Mesothelial cell of epicardium (in vitro differentiated cells): ENCODE measurements at places on chromosomes 6 and 20.

DNA sequence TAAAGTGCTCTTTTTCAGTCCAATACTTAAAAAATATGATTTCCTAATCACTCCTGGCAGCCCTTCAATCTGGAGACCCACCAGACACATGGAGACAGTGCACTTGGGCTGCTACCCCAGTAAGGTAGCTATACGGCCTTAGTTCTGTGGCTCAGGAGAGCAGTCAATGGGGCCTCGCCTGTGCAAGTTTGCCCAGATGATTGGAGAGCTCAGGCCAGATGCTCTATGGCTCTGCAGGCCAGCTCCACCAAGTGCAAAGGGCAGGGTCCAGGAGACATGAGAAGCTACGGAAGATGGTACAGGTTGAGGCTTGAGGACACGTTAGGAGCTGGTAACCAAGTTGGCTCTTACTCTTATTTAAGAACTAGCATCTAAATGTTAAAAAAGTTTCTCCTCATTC is 30.7 kb downstream of the STK38 start:
- DNase-seq, result no peak

DNA sequence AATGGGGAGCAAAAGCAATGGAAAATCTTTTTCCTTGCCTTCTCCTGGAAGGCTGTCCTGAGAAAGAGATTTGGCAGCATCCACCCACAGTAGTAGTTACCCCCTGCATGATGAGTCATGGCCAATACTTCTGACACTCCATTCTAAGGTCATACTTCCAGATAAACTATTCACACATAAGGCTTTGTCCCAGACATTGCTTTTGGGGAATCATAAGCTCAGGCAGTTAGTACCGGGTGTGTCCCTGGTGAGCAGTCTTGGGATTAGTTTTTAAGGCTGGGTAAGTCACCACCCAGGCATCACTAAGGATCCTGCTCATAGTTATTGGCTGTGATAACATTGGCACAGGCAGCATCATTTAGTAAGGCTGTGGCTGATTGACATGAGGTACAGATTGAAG is 160.6 kb upstream of the GGTLC1 start:
- no peak for DNase-seq

- DNase-seq, result no peak
Measured at GRCh38 chr6:23176471-23176870, 607.1 kb downstream of the HDGFL1 start.

GRCh38 chr6:44432726-44433125 is 45.2 kb downstream of the CDC5L start:
- no peak for DNase-seq

DNA sequence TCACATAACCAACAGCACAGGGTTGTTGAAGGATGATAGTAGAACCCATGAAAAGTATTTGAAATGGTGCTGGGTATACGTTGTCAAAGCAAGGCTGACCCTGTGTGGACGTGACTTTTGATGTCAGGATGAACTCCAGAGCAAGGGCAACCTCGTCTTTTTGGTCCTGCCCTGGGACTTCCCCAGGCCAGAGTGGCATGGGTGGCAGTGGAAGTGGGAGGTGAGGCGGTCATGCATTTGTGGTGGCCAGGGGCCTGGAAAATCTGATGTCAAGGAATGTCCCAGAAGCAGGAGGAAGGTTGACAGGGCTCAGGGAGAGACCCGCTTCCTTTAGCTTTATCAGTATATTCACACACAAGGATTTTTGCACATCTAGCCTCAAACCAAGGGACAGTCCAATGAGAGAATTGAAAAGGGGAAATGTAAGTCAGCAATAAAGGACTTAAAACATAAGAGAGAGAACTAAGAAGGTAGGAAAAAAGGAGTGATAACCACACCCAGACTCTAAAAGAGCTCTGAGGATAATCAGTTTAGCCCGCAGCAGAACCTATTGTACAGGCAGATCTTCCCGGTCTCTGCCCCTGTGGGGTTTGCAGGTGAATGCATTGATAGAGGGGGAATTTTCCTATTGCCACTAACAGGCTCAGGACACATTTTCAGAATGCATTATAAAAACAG is 98.8 kb upstream of the HDGFL1 start:
- DNase-seq, result no peak

DNA sequence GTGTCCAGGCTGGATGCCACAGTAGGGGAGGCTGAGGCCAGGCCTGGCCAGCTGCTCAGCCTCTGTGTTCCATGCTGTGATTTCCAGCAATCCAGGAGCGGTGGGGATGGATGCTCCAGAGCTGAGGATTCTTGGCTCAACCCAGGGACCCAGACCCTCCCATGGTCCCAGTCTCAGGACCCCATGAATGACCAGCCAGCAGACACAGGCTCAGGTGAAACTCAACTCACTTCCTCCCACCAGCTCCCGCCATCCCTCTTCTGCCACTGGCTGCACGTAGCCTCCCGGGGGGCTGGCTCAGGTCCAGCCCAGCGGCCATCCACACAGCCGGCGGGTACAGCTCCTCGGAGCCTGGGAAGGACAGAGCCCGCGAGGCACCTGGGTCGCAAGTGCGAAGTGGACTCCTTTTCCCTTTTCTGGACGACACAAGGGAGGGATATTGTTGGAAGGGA is 54.5 kb upstream of the DACT2 start:
- DNase-seq, result no peak

- DNase-seq, result no peak
Measured at GRCh38 chr20:9916761-9917160, 77.9 kb upstream of the PAK5 start.

- no peak for DNase-seq
Measured at GRCh38 chr6:21202521-21202920, 391.0 kb upstream of the SOX4 start.

DNA sequence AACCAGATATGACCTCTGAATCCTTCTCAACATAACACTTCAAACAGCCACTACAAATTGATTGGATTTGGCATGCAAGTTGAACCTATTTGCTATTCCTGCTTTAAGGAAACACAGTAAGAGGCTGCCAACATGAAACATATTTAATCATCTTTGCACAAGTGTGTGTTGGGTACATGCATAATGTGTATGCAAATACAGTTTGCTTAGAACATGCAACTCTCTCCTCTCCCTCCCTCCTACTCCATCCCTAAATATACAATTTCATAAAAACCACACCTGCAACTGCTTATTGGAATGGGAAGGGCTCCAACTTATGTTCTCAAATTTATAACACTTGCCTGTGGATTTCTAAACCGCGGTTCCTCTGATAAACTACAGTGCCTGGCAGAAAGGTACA is 71.5 kb downstream of the CD83 start:
- no peak for DNase-seq

GRCh38 chr6:2756687-2757224 is 6.0 kb upstream of the MYLK4 start:
- no peak for DNase-seq

- no peak for DNase-seq
Measured at GRCh38 chr6:14542670-14543366, 425.2 kb downstream of the CD83 start.

GRCh38 chr6:37693546-37694250 is 4.0 kb downstream of the MDGA1 start:
- no peak for DNase-seq

DNA sequence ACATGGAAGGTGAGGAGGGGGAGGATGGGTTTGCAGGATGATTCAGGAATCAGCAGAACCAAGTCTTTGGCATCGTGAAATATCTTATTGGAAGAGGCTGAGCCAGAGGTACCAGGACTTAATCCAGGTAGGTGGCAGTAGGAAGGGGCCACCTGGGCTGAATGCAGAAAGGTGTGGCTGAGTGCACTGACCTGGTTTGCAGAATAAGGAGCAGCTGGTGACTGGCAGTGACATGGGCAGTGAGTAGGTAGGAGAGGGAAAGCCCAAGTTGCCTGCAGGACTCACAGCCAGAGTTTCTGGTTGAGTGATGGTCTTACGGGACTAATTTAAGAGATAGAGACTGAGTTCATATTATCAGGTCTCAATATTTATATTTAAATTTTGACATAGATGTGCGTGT is 1.1 kb upstream of the PBOV1 start:
- no peak for DNase-seq

GRCh38 chr6:73585566-73586415 is 65.0 kb upstream of the EEF1A1 start:
- no peak for DNase-seq

DNA sequence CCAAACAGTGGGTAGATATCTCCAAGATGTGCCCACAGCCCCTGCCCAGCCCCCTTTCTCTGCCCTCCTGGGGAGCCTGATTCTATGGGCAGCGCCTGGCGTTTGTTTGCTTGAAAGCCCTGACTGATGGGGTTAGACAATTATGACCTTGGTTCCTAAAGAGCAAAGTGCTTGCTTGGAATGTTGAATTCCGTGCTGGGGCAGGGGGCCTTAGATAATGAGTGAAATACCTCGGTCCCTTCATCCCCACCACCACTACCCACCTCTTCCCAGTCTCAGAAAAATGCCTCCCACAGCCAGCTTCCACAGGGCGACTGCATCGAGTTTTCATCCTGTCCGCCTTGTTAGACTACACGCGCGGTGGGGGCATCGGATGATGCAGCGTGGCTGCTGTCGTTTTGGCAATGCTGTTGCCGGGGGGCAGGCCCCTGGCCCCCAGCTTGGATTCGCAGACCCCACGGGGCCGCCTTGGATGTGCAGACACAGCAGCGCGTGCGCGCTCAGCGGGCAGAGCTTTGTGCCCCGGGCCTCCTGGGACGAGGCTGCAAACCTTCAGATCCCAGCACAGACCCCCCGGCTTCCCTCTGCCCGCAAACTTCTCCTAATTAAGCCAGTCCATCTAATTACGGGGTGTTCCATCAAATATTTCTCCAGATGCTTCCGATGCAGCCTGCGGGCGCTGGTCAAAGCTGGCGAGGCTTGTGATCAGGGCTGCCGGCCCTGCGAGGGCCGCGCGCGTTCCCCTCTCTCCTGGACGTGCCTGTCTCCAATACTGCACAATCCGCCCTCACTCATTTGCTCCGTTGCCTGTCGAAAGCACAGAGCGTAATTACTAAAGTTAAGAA is 86.1 kb downstream of the LINC00237 start:
- DNase-seq, result no peak

DNA sequence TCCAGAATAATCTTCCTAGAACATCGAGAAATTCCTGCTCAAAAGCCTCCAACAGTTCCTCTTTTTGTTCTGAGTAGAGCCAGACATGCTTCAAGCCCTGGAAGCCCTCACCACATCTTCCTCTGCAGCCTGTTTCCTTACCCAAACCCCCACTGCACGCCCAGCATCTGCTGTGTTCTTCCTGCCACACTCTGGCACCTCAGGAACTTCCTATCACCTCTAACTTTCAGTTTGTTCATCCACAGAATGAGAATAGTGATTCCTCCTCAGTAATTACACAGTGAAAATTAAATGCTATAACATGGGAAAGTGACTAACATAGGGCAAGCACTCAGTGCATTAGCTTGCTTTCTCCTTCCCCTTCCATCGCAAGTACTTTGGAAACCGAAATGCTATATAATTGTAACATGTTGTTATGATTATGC is 26.3 kb downstream of the C6orf89 start:
- DNase-seq, result no peak

DNA sequence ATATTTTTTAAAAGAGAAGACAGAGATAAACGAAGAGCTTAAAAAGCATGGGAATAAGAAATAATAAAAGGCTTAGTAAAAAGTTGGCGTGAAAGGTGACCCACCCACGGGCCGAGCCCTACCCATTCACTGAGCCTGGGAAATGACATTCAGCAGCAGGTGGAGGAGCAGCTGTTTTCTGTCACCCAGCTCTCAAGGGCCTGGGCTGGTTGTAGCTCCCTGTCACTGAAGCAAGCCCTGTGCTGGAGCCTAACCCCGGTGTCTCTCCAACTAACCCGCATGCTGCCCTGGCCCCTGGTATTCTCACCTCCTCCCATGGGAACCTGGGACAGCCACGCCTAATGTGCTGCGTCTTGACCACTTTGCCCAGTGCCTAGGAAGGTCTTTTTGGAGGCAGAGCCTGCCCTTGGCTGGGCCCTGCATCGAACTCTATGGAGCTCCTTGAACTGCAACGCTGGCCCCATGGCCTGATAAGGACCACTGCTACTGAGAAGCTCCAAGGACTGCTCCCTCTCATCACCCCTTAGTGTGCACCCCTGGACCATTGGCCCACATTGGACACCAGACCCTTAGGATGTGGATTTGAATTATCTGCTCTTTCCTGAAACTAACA is 68.8 kb upstream of the IYD start:
- no peak for DNase-seq

DNA sequence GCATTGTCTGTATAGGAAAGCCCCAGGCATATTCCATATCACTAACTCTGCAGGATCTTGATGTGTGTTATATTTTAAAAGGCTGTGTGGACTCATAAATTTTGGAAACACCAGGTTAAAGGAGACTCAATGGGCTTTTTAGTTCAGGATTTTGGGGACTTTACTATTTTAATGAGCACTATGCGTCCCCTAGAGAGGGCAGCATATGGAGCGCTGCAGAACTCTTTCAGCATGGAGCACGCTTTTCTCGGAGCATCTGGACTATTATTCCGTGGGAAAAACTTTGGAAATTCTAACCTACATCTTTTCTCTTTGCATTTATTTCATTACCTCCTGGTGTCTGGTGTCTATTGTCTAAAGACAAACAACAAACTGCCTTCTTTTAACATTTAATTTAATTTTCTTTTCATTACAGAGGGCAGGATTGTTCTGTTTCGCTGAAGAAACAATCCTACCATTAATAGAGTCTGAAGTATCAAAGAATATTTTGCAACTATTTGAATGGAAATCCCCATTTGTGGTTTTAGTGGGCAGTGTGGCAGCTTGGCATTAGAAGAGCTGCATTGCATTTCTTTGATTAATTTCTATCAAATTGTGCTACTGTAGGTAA is 399.9 kb upstream of the HSF2 start:
- DNase-seq, result no peak

DNA sequence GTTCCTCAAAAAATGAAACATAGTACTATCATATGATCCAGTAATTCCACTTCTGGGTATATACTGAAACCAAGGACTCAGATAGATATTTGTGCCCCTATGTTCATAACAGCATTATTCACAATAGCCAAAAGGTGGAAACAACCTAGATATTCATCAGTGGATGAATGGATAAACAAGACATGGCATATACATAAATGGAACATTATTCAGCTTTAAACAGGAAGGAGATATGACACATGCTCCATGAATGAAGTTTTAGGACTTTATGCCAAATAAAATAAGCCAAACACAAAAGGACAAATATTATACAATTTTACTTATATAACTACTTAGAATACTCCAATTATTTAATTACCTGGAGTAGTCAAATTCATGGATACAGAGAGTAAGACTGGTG is 16.4 kb downstream of the PLCB1 start:
- no peak for DNase-seq

DNA sequence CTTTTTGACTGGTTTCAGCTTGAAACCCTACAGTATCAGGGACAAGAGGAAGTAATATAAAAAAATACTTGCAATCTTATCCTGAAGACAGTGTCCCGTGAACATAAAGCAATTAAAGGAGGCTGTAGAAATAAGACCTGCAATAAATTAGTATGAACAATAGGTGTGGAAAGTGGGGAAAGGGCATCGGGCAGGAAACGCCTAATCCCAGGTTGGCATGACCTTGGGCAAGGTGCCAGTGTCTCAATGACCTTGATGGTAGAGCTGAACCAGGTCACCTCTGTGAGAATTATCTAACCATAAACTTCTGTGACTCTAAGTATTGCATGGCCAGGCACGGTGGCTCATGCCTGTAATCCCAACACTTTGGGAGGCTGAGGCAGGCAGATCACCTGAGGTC is 115.2 kb downstream of the LY86 start:
- DNase-seq, result no peak
